Islet precursor cell (in vitro differentiated cells): ENCODE measurements at places on chromosomes 5 and 9.

DNA sequence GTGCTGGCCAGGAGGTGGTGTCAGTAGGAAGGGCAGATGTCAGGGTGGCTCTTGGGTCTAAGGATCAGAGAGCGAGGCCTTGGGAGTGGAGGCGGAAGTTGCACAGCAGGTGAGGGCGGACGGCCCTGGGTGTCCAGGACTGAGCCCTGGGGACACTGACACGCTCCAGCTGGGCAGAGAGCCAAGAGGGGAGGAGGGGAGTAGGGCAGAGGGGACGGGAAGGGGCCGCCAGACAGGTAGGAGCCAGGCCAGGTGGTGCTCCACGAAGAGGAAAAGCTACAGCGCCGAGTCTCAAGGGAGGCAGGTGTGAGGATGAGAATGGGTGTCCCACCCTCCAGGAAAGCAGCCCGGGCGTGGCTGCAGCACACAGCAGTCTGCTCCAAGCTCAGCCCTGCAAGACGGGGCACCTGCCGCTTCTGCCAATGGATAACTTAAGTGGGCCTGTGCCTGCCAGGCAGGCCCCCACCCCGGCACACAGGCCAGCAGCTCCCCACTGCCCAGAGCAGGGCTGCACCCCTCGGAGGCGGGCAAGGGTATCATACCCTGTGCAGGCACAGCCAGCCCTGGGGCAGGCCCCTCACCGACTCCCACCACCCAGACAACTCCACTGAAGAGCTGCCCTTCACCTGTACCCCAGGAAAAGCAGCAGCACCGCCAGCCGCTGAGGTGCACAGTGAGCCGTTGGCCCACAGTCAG is 4.9 kb downstream of the TPRN start:
- no peak for DNase-seq

- DNase-seq: peak; percentile 43
Measured at GRCh38 chr5:133680830-133681565, 68.7 kb upstream of the FSTL4 start.

DNA sequence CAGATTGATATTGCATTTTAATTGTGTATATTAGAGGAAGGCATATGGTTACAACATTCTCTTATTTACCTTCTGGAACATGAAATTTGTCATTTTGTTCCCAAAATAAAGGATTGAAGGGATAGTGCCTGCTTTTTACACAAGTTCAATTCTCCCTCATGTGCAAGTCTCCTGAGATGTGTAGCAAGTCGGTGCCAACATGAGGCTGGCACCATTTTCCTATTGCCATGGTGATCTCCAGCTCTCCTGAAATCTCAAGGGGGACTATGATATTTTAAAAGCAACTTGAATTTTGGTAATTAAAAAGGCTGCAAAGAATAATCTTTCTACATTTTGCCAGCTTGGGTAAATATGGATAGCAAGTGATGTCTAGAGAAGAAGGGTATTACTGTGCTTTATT is 693.3 kb upstream of the WWC1 start:
- DNase-seq: no peak

DNA sequence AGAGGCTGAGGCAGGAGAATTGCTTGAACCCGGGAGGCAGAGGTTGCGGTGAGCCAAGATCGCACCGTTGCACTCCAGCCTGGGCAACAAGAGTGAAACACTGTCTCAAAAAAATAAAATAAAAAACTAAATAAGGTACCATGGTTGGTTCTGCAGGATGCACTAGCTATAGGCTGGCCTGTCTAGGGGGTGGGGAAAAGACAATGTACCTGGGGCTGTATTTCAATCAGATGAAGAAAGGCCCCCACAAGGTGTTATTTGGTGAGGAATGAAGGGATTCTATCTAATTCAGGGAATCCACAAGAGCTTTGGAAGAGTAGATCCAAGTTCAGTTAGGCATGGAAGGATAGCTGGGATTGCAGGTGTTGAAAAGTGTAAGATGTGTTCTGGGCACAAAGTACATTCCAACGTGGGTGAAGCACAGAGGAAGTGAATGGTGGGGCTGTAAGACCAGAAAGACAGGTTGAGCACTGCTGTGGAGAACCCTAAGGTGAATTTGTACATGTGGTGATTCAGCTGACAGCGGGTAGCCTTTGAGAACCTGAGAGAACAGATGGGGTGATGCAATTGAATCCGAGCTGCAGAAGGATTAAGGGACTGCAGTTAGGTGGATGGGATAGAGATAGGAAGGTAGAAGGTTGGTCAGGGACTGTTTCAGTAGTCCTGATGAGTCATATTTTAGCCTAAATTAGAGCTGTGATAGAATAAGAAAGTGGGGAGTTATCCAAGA is 71.8 kb downstream of the CAST start:
- DNase-seq: peak; percentile 84

DNA sequence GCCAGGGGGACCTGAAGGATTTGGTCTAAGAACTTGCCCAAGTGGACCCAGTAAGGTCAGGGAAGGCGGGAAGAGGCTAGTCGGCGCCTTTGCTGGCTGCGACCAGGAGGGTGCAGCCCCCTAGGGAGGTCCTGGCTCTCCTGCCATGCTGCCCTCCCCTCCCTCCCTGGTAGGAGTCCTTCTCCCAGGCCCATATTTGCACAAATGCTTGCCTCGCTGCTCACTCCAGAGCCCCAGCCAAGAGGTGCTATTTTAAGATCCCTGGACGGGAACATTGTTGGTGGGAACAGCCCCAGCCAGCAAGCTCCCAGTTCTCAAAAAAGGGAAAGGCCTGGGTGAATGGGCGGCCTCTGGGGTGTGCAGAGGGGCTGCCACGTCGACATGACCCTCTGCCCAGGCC is 4.3 kb upstream of the IL17B start:
- DNase-seq: no peak

DNA sequence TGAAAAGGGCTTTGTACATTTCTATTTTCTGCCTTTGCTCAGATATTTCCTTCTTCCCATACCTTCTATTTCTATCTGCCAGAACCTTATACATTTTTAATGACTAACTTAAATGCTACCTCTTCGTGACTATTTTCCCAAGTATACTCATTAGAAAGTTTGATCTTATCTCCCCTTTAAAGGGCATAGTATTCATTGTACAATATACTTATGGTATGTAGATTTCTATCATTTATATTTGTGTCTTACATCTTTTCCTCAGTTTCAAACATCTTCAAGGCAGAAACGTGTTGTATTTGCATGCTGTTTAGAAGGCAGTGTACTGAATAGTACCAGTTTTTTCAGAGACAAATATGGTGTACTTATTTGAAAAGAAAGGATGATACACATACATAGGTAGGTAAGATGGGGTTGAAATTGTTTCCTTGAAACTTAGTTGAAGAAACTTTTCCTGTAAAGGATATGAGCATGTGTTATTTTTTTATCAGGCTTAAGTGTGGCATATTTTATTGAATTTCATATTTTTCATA is 518.1 kb upstream of the NUDT12 start:
- DNase-seq: no peak

GRCh38 chr9:95772320-95773052 is 103.0 kb upstream of the ERCC6L2 start:
- peak; percentile 96 for DNase-seq

GRCh38 chr9:92671323-92671722 is 1.4 kb upstream of the IPPK start:
- DNase-seq: peak; percentile 82

DNA sequence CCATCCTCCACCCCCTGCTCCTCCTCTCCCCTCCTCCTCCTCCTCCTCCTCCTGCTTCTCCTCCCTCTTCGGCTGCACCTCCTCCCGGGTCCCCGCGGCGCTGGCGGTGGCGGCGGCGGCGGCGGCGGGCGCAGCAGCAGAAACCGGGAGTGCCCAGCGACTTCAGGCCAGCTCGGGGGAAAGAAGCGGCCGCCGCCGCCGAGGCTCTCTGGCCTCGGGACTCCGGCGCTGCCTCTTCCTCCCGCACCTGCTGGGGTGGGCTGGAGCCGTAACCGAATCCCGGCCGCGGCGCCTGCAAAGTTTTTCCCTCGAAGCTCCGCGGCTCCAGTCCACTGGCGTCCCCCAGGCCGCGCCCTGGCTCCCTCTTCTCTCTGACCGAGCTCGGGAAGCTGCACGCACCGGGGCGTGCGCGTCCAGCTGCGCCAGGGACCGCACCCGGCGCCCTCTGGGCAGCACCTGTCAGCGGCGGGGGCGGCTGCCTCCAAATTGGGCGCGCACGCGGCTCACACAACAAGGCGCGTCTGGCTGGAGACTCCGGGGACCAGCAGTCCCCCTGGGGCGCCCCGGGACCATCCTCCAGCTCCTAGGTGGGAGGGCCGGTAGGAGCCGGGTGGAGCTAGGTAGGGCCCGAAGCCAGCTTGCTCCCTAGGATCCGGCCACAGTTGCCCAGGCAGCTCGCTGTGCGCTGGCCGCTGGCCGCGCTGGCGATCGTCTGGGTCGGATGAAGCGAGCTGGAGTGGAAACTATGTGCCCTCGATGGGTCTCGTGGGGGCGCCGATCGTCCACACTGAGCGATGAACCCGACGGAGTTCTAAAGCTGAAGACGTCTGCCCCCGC is at the start of gene MCTP1:
Gene MCTP1, minus strand, starts transcription at position 523 of the 837 bp plus-strand sequence.
- DNase-seq: peak; percentile 77

GRCh38 chr5:137716337-137716736 is 19.6 kb downstream of the KLHL3 start:
- no peak for DNase-seq

- DNase-seq: peak; percentile 92
Measured at GRCh38 chr9:16150501-16150900, 597.7 kb downstream of the CCDC171 start.

- no peak for DNase-seq
Measured at GRCh38 chr5:82656341-82656761, 378.2 kb upstream of the RPS23 start.

DNA sequence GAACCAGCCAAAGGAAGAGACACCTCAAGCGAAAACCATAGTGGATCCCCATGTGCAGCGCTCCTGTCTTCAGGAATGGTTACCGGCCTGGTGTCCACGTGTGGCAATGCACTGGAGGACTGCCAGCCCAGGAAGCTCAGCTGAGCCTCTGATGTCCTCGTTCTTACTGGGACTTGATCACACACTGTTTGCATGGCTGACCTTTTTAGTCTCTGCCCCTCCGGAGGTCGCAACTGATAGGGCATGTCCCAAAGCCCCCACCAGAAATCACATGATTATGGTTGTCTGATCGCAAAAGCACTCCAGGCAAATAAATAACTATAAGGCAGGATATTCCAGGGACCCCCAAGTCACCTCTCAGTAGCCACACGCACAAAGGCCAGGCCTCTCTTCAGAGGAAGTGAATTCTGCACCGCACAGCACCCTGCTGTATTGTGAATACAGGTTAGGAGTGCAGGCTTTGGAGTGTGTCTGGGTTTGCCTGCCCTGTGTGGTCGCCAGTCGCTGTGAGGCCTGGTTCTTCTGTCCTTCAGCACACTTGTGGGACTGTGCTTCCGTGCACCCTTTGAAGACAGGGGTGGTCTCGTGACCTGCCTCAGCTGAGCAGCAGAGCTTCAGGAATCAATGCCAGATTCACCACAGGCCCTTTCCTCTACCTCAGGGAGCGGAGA is 13.4 kb upstream of the HABP4 start:
- no peak for DNase-seq
